Mesenchymal stem cell (in vitro differentiated cells and primary cell): ENCODE measurements at places on chromosomes 7 and 10.
A peak's percentile ranks its signal among the peaks of the same experiment; 100 is the strongest.

GRCh38 chr10:60565492-60565891 is 175.8 kb upstream of the ANK3 start:
- H3K36me3 ChIP-seq = peaks cover 3% of the 10 kb centered on the region
- H3K4me3 ChIP-seq = no peak overlapping the region
- DNase-seq = peak; percentile 4
- no peaks in the 10 kb centered on the region for H3K27me3 ChIP-seq
- no peaks in the 10 kb centered on the region for H3K4me1 ChIP-seq

GRCh38 chr7:41005374-41005901 is 697.5 kb downstream of the INHBA start:
- peaks cover 4% of the 10 kb centered on the region for H3K4me1 ChIP-seq
- H3K4me3 ChIP-seq = no peak overlapping the region
- no peaks in the 10 kb centered on the region for H3K27me3 ChIP-seq
- DNase-seq = peak; percentile 92

GRCh38 chr10:94066411-94066810 is 72.7 kb downstream of the PLCE1 start:
- no peak overlapping the region for H3K4me3 ChIP-seq
- peaks cover 5% of the 10 kb centered on the region for H3K27me3 ChIP-seq
- H3K36me3 ChIP-seq = no peaks in the 10 kb centered on the region
- no peaks in the 10 kb centered on the region for H3K4me1 ChIP-seq
- DNase-seq = peak; percentile 57

DNA sequence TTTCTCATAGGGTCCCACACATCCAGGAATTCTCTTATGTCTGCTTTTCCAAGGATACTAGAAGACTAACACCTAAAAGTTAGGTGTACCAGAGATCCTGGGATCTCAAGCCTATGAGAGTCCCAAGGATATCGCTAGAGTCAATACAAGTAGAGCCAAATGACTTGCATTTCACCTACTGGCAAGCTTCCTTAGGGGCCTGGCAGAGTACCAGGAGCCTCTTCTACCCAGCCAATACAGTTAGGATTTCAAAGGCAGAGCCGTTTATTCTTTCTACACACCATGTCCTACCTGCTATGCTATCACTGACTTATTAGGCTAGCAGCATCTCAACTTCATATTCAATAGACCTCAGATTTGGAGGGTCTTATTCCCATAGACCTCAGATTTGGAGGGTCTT is 53.5 kb upstream of the UNC5B start:
- no peaks in the 10 kb centered on the region for H3K4me1 ChIP-seq
- H3K36me3 ChIP-seq = no peaks in the 10 kb centered on the region
- no peak overlapping the region for H3K4me3 ChIP-seq
- no peak overlapping the region for H3K27ac ChIP-seq
- peaks cover 61% of the 10 kb centered on the region for H3K27me3 ChIP-seq

GRCh38 chr7:6398943-6399342 is 48.8 kb downstream of the DAGLB start:
- H3K4me3 ChIP-seq = peak overlapping the region; percentile 14
- H3K36me3 ChIP-seq = peaks cover 56% of the 10 kb centered on the region
- H3K4me1 ChIP-seq = peaks cover 18% of the 10 kb centered on the region
- no peak overlapping the region for H3K27ac ChIP-seq
- DNase-seq = no peak
